ENCODE measurements at places on chromosomes 1 and 21. TPM values are rescaled to one million over a fixed set of nuclear protein-coding genes. Genes with fewer than 3 reads are reported as not detected.

CAMK2N1 gene
- total RNA-seq = 4.6 TPM

BLACAT1 gene
- total RNA-seq = 1.2 TPM

LIN28A gene
- 1.4 TPM for total RNA-seq

DNA sequence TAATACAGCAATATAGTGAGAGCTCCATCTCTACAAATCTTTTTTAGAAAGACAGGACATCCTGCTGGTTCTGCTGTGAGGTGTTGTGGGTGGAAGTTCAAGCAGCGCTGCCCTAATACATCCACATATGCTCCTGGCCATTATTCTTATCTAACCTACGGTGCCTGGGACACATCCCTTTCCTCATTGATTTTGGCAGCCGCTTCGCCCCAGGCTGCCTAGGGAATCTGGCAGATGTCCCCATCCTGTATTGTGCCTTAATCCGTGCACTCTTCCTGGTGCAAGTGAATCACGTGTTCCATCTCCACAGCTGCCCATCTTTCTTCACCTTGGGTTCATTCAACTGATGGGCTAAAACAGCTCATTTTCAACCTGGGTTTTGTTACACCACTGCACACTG, 3.1 kb upstream of the UBE2G2 start:
- no peak for DNase-seq

GRCh38 chr1:20087668-20088067, 17.7 kb downstream of the PLA2G5 start:
- DNase-seq = no peak

DNA sequence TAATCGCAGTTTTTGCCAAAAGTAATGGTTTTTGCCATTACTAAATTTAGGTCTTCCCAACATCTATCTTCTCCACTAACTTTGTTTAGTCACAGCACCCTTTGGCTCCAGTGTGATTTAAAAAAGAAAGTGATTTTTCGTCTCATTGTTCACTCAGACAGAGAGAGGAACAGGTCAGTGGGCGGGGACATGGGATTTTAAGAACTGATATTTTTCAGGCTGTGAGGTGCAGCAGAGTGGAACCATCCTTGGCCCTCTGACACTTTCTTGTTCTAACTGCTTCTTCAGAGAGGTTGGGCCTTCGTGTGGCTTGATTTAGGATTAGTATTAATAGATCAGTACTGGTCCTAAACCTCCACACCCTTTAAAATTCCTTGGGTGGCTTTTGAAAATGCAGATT, 38.8 kb downstream of the CASQ2 start:
- no peak for DNase-seq

Measured in umbilical cord (tissue), 2 donors.